Trophoblast cell (in vitro differentiated cells and primary cell): ENCODE measurements at places on chromosomes 4 and X.

- H3K4me1 ChIP-seq, result peaks cover 4% of the 10 kb centered on the region
- peak; percentile 46 for DNase-seq
- H3K36me3 ChIP-seq, result no peaks in the 10 kb centered on the region
- H3K27me3 ChIP-seq, result no peaks in the 10 kb centered on the region
Measured at GRCh38 chr4:95124906-95125504, 367.2 kb downstream of the BMPR1B start.

GRCh38 chr4:80185787-80186548 is 11.3 kb upstream of the PRDM8 start:
- no peak overlapping the region for H3K27ac ChIP-seq

DNA sequence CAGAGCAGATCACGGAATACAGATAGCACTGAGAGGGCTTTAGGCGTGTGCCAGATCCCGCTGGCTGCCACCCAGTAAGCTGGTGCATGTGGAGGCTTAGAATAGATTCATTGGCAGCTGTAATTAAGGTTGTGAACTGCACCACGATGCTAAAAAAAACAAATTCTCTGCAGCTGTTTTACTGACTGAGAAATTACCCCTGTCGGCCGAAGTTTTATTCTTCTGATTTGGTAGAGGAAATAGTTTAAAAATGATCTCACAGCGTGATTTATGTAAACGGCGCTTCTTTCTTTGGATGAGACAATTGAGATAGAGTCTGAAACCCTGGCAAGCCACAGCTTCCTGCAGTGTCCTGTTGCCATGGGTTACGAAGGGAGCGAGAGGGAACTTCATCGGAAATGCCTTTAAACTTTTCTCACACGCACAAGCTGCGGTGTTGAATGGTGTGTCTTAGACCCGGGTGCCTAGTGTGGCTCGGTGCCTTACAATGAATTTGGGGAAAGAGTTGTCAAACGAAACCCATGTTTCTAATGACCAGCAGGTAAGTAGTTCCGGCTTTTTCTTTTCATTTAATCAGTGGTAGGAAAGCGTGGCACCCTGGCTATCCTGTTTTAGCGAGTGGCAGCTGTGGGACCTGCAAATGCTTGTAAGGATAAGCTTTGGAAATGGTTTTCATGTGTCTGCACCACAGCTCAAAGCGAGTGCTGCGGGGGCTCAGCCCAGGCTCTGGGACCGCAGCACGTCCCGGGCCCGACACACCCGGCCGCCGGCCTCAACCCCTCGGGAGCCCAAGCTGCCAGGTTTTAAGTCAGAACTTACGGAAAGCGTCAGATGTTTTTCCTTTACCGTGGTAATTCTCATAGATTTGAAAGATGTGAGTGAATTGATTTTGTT is 71.7 kb upstream of the HGFAC start:
- H3K27me3 ChIP-seq, result no peaks in the 10 kb centered on the region
- H3K4me3 ChIP-seq, result no peak overlapping the region

DNA sequence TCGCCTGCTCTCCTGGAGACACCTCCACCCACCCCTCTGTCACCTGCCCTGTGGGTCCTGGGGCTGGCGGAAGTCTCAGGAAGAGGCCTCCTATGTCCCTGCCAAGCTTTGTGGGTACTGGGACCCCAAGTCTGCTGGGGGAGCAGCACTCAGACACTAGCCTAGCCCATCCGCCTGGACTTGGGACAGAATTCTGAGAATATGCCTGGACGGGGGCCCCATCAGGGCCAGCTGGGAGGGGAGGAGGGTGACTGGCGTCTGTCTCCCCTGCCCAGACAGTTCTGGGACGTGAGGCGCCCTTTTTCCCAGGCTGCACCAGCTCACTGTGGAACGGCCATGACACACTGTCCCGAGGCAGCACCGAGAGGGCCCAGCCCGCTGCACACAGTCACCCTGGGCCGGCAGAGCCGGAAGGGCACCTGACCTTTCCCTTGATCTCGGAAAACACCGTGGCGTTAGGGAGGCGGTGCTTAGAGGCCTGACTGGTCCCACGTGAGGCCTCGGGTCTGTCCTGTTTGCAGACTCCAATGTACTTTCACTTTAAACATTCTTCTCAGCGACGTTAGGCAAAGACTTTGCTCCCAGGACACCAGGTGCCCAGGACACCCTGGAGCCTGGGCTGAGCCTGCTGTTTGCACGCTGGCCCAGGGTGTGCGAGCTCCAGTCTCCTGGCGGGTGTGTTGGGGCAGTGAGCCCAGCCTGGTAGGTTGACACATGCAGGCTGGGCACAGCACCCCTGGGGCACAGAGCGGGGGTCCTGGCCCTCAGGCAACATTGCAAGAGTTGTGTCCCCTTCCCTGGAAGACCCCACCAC is 700 bp downstream of the SLC26A1 start:
- no peak overlapping the region for H3K4me3 ChIP-seq
- H3K4me1 ChIP-seq, result peaks cover 5% of the 10 kb centered on the region
- peak; percentile 87 for DNase-seq
- H3K27me3 ChIP-seq, result peaks cover 9% of the 10 kb centered on the region
- no peak overlapping the region for H3K27ac ChIP-seq

- H3K36me3 ChIP-seq, result no peaks in the 10 kb centered on the region
- H3K4me1 ChIP-seq, result peaks cover 10% of the 10 kb centered on the region
- H3K4me3 ChIP-seq, result peak overlapping the region; percentile 88
- peak overlapping the region; percentile 74 for H3K27ac ChIP-seq
- DNase-seq, result no peak
- no peaks in the 10 kb centered on the region for H3K27me3 ChIP-seq
Measured at GRCh38 chrX:70455366-70456202, 10.9 kb downstream of the DLG3 start.

DNA sequence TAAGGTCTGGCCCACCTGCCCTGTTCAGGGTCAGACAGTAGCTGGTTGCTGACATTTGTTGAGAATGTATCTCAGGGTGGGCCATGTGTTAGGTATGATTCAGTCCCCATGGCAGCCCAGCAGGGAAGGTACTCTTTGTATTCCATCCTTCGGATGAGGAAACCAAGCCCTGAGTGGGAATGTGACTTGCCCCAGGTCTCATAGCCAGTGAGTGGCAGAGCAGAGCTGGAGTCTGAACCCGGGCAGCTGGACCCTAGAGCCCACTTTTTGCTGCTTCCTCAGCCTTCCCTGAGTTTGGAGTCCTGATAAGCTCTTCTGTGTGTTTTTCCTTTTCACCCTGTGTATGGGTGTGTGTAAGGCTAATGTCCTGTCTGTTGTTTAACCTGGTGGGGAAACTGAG is 21.6 kb upstream of the UBA1 start:
- H3K27me3 ChIP-seq, result no peaks in the 10 kb centered on the region
- no peak overlapping the region for H3K27ac ChIP-seq
- H3K4me3 ChIP-seq, result no peak overlapping the region

DNA sequence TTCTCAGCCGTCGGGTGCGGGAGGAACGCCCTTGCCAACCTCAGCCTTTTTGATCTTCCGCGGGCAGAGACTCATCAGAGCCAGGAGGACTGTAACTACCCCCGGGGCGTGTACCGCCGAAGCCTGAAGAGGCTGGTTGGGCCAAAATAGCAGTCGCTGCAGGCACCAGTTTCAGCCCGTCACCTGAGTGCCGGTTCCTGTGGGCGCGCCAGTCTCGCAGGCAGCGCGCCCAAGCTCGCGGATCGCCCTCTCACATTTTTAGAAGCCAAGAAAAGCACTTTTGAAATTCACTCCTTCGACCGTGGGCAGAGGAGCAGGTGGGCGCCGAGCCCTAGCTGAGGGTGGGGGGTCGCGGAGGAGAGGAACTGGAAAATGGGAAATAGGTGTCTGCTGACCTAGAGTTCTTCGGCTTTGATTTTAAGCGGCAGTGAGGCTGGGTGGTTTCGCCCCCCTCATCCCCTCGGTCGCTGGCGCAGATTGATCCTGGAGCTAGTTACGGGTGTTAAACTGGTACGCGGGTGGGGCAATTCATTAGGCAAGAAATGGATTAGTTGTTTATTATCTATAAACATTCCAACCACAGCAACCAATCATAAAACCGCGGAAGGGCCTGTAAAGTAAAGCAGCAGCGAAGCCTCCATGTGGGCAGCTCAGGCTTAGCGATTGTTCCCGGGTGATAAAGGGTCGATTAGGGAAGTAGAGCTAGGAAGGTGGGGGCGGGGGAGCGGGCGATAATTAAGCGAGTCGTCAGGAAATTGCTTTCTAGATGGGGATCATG is 69.2 kb downstream of the FBXO8 start:
- H3K27me3 ChIP-seq, result no peaks in the 10 kb centered on the region
- DNase-seq, result peak; percentile 35
- H3K4me3 ChIP-seq, result peak overlapping the region; percentile 14
- peaks cover 31% of the 10 kb centered on the region for H3K4me1 ChIP-seq
- H3K36me3 ChIP-seq, result no peaks in the 10 kb centered on the region

- H3K27ac ChIP-seq, result no peak overlapping the region
- no peak for DNase-seq
- no peaks in the 10 kb centered on the region for H3K27me3 ChIP-seq
- H3K36me3 ChIP-seq, result no peaks in the 10 kb centered on the region
Measured at GRCh38 chr4:32199639-32200038, 1479.5 kb downstream of the PCDH7 start.

DNA sequence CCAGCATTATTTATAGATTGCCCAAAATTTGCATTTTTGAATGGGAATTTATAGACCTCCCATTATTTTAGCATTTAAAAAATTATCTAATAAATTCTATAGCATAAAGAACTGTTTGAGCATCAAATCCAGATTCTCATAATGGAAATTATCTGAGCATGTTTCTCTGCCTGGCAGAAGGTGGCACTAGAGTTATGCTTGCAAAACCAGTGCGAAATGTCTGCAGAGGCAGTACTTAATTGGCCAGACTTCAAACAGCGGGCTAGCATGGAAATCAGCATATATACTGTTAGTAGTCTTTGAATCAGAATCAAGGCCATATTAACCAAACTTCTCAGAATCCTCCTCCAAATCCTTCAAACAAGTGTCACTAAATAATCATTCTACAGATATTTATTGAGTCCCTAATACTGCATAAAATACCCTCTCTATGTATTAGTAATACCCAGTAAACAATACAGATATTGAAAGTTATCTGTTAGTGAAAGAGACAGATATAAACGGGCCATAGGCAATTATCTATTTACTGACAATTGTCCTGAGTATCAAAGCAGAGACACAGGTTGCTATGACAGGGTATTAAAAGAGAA is 78.7 kb upstream of the DCLK2 start:
- no peak overlapping the region for H3K4me3 ChIP-seq
- DNase-seq, result peak; percentile 67
- no peaks in the 10 kb centered on the region for H3K27me3 ChIP-seq
- H3K4me1 ChIP-seq, result peaks cover 10% of the 10 kb centered on the region

DNA sequence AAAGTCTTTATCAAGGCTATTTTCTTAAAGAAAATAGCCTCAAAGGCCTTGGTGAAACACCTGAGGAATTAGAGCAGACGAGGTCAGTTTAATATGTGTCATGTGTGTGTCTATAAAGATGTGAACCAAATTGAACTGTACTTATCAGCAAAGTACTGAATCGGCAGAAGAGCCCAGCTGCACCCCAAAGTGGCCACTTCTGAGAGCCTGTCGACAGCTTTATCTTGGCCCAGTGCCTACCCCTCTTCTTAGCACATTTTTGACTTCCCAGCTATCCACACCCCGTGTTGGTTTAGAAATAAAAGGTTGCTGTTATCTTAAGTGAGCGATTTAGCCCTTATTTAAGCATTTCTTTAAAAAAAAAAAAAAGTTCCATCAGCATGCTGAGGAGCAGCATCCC is 329.7 kb downstream of the FBXW7 start:
- no peaks in the 10 kb centered on the region for H3K27me3 ChIP-seq
- DNase-seq, result no peak
- no peaks in the 10 kb centered on the region for H3K36me3 ChIP-seq
- peaks cover 12% of the 10 kb centered on the region for H3K4me1 ChIP-seq

- no peaks in the 10 kb centered on the region for H3K27me3 ChIP-seq
- no peak overlapping the region for H3K4me3 ChIP-seq
- no peaks in the 10 kb centered on the region for H3K4me1 ChIP-seq
- no peaks in the 10 kb centered on the region for H3K36me3 ChIP-seq
Measured at GRCh38 chr4:121977251-121978171, 25.7 kb upstream of the TRPC3 start.

DNA sequence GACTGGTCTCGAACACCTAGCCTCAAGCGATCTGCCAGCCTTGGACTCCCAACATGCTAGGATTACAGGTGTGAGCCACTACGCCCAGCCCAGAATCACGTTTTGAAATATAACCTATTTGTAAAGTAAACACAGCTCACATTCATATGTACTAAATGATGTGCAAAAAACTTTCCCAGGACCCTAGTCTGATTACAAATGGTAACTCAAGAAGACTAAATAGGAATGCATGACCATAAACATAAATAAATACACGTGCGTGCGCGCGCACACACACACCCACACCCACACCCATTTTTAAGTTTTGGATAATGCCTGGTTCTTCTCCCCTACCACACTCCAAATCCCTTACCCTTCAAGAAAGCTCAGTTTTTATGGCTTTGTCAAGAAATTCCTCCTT is 163.9 kb downstream of the NR3C2 start:
- H3K4me3 ChIP-seq, result no peak overlapping the region
- H3K36me3 ChIP-seq, result no peaks in the 10 kb centered on the region
- peak; percentile 21 for DNase-seq
- no peaks in the 10 kb centered on the region for H3K4me1 ChIP-seq
- H3K27me3 ChIP-seq, result no peaks in the 10 kb centered on the region

GRCh38 chrX:67563469-67564448 is 19.9 kb downstream of the AR start:
- DNase-seq, result no peak
- H3K4me1 ChIP-seq, result no peaks in the 10 kb centered on the region
- H3K4me3 ChIP-seq, result no peak overlapping the region

- H3K4me1 ChIP-seq, result no peaks in the 10 kb centered on the region
- no peaks in the 10 kb centered on the region for H3K36me3 ChIP-seq
- no peaks in the 10 kb centered on the region for H3K27me3 ChIP-seq
- DNase-seq, result no peak
Measured at GRCh38 chrX:1026263-1027015, 186.0 kb downstream of the CRLF2 start.

- DNase-seq, result no peak
- H3K27me3 ChIP-seq, result no peaks in the 10 kb centered on the region
- H3K27ac ChIP-seq, result no peak overlapping the region
- H3K4me1 ChIP-seq, result peaks cover 5% of the 10 kb centered on the region
- no peak overlapping the region for H3K4me3 ChIP-seq
Measured at GRCh38 chrX:10130354-10130753, 26.4 kb upstream of the CLCN4 start.

GRCh38 chr4:145819853-145820181 is 118.8 kb downstream of the ZNF827 start:
- H3K27me3 ChIP-seq, result no peaks in the 10 kb centered on the region
- no peak overlapping the region for H3K27ac ChIP-seq
- H3K4me3 ChIP-seq, result no peak overlapping the region
- no peak for DNase-seq

- H3K27ac ChIP-seq, result peak within 1 kb of the TSS; percentile 89
- H3K36me3 ChIP-seq, result peaks cover 2% of the 10 kb centered on the region
- peak within 1 kb of the TSS; percentile 99 for H3K4me3 ChIP-seq
- peak; percentile 100 for DNase-seq
- no peaks in the 10 kb centered on the region for H3K27me3 ChIP-seq
Measured at GRCh38 chr4:99949999-99950912, at the start of gene H2AZ1. Gene H2AZ1, minus strand, starts transcription at chr4:99950275. Its CDS starts 105 bp downstream, at chr4:99950170.

GRCh38 chr4:152014280-152014679 is 253.5 kb upstream of the GATB start:
- no peaks in the 10 kb centered on the region for H3K36me3 ChIP-seq
- H3K27ac ChIP-seq, result no peak overlapping the region
- no peaks in the 10 kb centered on the region for H3K27me3 ChIP-seq
- peaks cover 4% of the 10 kb centered on the region for H3K4me1 ChIP-seq
- H3K4me3 ChIP-seq, result no peak overlapping the region
